ENCODE measurements at places on chromosomes 5 and 9.

DNA sequence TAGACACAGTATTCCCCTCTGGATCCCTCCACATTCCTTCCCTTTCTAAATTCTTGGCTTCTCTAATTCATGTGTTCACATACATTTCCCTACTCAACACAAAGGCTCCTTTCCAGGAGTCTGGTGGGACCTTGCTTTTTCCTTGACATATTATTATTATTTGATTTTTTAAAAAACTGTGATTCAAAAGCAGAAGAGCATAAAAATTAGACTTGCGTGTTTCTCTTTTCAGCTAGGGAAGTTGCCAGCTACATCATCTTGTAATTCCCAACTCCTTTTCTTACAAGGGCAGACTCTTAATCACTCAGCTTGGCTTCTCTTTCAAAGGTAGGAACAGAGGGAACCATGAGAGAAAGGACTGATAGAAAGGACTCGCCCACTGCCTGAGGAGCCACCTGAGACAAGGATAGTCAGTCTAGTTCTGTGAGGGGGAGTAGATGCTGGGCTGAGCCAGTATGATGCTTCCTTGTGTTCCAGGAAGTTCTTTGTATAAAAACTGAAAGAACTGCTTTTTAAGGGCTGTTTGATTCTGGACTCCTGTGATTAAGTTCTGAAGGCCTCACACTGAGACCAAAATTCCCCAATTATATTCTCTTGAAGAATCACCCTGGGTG is 51.0 kb upstream of the DPYSL3 start:
- no peak for DNase-seq

DNA sequence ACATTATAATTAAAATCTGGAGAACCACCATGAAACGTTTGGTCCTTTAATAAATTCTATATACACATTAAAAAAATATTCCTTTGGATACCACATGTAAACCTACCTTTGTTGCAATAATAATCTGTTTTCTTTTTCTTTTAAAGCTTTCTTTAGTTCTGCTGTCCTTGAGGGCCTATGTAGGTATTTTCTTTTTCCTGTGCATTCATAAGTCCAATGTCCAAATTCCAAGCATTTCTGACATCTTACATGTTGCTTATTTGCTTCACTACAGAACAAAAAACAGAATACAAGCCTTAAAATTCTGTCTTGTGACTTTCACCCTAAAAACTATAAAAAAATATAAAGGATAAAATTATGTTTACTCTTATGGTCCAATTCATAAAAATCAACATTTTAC is 19.7 kb downstream of the ZCCHC10 start:
- no peak for DNase-seq

GRCh38 chr5:606061-606460 is 6.1 kb upstream of the CEP72 start:
- no peak for DNase-seq

DNA sequence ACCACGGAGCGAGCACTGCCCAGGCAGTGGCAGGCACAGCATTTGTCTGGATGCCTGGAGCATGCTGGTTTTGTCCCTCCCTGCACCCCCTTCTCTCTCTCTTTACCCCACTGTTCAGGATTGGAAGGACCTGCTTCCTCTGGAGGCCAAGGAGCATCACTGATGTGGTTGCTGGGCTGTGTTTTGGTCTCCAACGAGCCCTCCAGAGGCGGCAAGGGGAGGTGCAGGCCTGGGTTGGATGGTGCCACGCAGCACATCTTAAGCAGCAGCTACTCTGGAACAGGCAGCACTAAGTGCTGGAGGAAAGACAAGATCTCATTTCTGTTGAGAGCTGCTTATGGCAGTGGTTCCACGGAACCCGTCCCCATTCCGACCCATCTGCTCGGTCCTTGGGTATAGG is 139.6 kb downstream of the CMYA5 start:
- DNase-seq: no peak

- DNase-seq: no peak
Measured at GRCh38 chr5:81826128-81826527, 75.2 kb upstream of the SSBP2 start.

DNA sequence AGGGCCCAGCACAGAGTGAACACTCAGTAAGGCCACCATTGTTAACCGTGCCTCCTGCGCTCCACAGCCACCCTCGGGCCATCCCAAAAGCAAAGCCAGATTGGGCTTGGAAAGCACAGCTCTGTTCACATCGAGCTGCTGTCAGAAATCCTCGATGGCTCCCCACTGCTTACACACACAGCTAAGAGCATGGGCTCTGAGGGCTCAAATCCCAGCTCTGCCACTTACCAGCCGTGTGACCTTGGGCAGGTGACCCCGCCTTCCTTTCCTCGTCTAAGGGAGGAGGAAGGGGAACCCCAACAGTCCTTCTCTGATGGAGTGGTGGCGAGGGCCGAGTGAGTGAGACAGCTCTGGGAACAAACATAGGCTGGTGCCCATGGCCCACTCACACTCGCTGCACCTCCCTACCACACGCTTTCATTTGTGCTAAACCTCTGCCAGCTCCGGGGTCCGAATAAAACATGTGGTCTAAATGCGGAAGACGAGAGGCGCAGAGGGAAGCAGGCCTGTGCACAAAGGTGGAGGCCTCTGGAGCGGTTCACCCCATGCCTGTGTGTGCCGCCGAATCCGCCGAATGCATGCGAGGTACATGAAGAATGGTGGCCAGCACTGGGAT is 139.3 kb downstream of the PAX5 start:
- no peak for DNase-seq

- DNase-seq: no peak
Measured at GRCh38 chr9:93292664-93293328, 108.9 kb downstream of the WNK2 start.

- no peak for DNase-seq
Measured at GRCh38 chr5:147384346-147385193, 125.3 kb downstream of the DPYSL3 start.

DNA sequence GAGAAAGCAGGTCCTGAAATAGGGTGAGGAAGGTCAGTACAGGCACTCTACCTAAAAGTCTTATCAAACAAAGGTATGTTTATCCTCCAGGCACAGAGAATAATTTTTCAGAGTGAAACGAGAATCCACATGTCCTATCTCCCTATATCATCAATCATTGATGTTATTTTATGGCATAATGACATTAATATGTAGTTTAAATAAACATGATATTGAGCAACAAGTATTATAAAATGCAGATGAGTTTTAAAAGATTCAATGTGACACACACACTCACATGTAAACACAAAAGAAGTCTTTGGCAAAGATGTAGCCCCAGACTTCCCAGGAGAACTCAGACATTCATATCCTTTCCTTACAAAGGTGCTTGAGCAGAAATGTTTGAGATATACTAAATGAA is 389.1 kb downstream of the ADGRV1 start:
- DNase-seq: no peak

DNA sequence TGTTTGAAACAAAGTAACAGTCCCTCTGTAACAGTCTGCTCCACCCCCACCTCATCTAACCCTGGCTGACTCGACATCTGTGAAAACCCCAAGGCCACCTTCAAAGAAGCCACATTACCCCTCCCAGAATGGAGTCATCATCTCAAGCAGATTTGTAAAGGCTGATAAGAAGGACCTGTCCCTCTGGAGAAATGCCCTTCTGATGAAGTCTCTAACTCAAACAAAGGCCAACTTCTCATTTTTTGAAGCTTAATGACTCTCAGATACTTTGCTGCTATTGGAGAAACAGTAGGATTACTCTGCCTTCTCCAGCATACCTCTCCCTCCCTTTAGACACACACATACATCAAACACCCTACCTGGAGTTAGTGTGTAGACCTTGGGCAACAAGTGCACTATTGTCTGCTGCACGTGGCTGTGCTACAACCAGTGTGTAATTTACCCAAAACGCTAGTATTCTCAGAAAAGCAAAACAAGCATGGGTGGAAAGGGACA is 5.3 kb upstream of the SUSD1 start:
- DNase-seq: no peak

GRCh38 chr9:99039505-99040182 is 65.3 kb upstream of the TGFBR1 start:
- no peak for DNase-seq

DNA sequence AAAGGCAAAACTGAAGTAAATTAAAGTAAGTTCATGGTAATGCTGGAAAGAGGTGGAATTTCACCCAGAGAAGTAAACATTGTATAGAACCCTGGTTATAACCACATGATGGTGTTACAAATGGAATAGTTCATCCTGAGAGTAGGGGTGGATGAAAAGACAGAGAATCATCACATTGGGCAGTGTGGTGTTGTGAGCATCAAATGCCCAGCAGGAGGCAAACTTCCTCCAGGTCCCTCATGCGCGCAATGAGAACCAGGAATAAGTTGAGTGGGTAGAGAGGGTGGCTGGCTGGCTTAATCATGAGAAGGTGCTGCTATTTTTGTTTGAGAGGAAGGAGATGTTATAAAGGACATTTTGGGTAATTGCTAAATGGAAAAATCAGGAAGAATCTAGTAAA is 163.3 kb upstream of the HMHB1 start:
- no peak for DNase-seq
